NCI-H1417 treated with DMSO at 0.1 percent for 48 hours (cell line): ENCODE measurements at places on chromosomes 11 and 22.

- DNase-seq: no peak
These were observed 73.6 kb downstream of the CSTPP1 start for GRCh38 chr11:47010179-47010578.

- no peak for DNase-seq
These were observed 29.3 kb downstream of the RPL3 start for GRCh38 chr22:39289975-39290720.

DNA sequence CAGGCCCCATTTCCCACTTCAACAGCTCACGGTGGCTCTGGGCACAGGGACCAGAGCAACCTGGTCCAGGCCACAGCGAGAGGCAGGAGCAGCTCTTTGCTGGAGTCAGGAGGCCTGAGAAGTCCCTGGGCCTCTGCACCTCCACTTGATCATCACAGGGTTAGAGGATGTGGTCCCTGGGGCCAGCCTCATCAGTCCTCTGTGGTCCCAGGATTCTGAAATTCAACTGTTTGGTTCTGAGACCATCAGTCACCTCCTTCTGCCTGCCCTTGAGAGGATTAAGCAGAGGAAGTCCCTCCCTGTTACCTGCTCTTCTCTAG, 24.9 kb upstream of the CBX7 start:
- DNase-seq: no peak

DNA sequence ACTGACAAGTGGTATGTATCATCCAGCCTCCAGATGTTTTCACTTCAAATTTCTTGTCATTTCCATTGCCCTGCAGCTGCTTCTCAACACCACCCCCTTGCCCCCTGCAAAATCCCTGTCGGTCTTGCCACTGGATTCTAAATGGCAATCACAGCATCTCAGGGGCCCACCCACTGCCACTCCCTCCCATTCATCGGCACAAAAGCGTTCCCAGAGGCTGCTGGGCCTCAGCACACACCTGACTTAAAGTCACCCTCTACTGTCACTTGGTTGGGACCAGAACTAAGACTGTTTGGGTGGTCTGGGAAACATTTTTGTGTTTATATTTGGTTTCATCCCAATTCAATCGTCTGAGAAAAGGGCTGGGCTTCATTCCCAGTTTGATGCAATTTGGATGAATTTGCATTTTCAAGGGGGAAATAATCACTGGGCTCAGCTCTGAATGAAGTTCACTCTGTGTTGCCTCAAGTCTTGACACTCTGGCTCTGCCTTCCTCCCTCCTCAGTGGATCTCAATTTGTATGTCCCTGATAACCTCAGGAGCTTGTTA, 27.1 kb downstream of the SYT13 start:
- no peak for DNase-seq

- no peak for DNase-seq
These were observed 131.1 kb downstream of the RASSF10 start for GRCh38 chr11:13140028-13140870.

GRCh38 chr11:57131080-57131790, 50.5 kb upstream of the LRRC55 start:
- DNase-seq: no peak

- no peak for DNase-seq
These were observed 81.9 kb upstream of the CRTAM start for GRCh38 chr11:122756417-122756816.

DNA sequence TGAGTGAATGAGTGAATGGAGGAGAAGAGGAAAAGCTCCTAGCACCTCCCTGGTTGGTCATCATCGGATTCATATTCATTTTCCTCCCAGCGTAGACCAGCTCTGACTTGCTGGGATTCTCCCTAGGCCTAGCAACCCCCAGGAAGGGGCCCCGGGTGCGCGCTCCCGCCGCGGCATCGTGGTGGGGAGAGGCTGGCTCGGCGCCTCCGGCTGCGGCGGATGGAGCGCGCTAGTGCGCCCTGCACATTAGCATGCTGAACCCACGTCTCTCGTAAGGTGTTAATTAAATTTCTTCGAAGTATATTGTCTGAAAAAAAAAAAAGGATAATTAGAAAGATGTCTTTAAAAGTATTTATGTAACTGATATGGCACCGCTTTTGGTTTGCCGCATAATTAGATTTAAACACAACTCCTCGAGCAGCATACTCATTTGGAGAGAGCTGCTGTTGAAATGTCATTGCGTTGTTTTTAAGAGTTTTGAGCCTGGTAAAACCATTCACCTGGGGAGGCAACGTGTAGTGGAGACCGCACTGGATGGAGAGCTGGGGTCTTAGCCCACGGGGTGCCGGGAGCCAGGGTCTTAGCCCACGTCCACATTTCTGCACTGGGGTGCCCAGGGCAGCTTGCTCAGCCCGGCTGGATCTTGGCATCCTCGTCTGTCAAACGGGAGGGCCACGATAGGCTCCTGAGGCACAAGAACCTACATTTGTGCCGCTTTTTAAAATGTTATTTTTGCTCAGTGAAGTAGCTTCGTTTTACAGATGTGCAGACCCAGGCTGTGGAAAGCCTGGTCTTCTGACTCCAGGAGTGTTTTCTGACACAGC, 21.8 kb downstream of the MPPED1 start:
- DNase-seq: no peak

GRCh38 chr11:38884145-38884865, 2286.3 kb upstream of the RAG2 start:
- no peak for DNase-seq

- no peak for DNase-seq
These were observed 14.8 kb downstream of the FSHB start for GRCh38 chr11:30245621-30246020.

GRCh38 chr22:40022536-40023240, 27.9 kb downstream of the FAM83F start:
- DNase-seq: no peak

DNA sequence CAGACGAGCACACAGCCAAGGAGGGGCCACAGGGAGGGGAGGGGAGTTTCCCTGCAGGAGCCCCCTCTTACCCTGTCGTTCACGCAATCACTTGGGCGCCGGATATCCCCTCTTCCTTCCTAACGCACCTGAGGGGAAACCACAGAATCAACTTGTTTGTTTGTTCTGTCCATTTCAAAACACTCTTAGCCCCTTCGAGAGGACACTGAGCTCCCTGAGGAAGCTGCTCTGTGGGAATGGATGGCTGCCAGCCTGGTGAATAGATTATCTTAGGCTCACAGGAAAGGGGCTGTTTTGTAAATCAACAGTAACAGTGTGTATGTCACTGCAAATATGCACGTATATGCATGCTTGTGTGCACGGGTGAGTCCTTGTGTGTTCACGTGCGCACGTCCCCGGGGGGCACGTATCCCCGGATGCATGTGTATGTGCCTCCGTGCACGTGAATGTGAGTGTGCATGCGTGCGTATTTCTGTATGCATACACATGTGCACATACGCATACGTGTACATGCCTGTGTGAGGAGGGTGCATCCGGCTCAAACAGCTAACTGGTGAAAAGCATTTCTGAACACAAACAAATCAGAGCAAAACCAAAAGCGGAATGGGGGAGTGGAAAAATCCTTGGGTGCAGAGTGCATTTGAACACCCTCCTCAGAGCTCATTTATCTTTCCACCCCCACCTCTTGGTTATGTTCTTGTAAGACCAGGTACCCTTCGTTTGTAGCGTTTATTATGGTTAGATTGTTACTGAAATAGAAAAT, 7.2 kb downstream of the ARSA start:
- no peak for DNase-seq

DNA sequence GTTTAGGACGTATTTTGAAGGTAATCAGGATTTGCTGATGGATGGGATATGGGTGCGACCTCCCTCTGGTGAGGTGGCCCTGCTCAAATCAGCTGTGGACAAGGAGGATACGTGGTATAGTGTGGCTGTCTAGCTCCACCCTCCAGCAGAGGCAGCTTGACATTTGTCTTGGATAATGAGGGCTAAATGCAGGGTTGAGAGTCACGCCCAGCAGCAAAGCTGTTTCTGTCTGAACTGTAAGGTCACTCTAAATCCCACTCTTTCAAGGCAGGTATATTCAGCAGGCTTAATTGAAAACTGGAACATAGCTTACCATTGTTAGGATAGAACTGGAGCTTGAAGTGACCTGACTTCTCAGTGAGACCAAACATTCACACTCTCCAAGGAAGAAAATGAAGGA, 98.7 kb downstream of the SWAP70 start:
- no peak for DNase-seq

GRCh38 chr11:128726458-128727139, 32.7 kb downstream of the FLI1 start:
- no peak for DNase-seq

DNA sequence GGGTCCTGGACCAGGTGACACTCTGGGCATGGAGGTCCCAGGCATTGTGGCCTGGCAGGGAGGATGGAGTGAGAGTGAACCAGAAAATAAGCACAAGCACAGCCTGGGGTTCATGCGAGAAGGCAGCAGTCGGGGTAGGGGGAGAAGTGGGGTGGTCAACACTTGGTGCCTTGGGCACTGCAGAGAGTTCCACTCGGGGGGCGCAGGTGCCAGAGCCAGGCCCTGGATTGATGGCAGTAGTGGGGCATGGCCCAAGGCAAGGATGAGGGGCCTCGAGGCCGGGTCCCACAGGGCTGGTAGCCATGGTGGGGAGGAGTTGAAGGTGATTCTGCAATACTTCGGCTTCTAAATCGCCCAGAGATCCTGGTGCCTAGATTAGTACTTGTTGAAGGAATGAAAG, 372.9 kb downstream of the TBC1D22A start:
- no peak for DNase-seq

DNA sequence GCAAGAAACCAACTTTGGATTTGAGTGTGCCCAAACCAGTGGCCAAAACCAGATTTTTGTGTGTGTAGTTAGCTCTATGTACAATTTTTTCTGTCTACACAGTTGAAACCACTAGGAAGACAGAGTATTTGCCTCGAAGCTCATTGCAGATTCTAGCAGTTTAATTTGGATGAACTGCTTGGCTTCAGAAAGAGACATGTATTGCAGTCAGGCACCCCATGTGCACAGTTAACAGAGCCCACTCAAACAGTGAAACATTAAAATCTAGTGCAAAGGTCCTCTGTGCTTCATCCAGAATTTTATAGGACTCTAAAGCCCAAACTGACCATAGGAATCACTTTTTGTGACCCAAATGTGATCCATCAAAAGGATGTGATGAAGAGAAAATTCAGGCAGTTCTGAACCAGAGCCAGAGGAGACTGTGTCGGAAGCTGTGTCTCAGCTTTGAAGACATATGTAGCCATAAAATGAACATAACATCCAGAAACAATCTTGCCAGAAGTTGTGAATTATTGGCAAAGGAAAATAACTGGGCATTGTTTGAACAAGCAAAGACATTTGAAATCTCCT, 82.7 kb downstream of the PANX1 start:
- DNase-seq: no peak

DNA sequence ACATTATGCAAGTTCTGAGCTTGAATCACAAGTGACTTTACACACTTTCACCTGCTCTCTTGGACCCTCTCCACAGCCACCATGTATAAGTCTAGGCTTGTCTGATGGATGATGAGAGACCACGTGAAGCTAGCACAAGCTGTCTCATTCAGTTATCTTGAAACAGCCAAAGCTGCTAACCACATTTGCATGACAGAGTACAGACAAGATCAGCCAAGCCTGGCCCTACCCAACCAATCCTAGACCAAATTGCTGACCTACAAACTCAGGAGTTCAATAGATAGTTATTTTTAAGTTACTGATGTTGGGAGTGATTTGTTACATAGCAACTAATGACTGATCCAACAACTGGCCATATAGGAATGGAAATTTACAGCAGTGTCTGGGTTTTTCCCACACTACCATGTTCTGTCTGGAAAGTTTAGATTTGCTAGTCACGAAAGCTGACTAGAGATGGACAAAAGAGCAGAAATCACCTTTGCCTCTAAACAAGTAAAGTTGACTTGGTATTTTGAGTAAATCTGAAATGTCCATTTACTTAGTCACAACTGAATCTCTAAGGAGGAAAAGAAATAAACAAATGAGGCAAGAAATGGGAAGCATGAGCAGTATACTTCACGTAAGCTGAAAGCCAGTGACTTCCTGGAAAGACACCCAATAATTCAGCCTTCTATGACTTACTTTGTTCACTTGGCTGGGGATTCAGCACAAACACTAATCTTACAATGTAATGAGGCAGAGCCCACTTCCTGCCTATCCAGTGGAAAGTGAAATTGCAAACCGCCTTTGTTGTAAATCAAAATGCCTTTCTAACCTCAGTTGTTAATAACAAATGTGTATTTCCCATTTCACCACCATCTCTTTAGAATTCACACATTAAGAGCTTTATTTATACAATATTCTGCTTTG, 101.7 kb downstream of the FAM181B start:
- no peak for DNase-seq

- DNase-seq: no peak
These were observed 22.4 kb upstream of the APOBEC3A start for GRCh38 chr22:38935023-38935422.

DNA sequence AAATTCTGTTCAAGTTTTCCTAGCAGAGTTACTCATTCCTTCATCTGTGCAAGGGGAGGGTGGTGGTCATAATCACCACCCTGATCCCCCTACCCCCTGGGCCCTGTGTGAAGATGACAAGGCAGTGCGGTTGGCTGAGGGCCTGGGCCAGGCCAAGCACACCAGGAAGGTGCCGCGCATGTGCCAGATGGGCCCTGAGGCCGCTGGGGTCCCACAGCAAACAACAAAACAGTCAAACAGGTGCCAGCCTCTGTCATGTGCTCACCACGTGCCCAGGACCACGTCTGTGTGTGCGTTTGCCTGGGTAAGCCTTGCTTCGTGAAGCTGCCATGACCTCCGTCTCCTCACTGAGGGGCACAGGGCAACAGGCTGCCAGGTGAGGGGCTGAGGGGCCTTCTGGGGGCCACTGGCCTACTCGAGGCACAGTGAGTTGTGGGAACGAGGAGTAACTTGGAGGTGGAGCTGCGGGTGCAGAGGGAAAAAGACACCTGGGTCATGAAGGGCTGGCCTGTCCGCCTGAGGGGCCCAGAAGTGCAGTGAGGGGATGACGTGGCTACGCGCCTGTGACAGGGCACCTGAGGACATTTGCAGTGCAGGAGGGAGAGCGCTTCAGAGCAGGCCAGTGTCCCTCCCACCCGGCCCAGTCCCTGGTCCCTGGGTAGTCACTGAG, 25.8 kb downstream of the RSPH14 start:
- DNase-seq: no peak

- DNase-seq: no peak
These were observed 40.0 kb downstream of the NEU3 start for GRCh38 chr11:75028724-75029123.

DNA sequence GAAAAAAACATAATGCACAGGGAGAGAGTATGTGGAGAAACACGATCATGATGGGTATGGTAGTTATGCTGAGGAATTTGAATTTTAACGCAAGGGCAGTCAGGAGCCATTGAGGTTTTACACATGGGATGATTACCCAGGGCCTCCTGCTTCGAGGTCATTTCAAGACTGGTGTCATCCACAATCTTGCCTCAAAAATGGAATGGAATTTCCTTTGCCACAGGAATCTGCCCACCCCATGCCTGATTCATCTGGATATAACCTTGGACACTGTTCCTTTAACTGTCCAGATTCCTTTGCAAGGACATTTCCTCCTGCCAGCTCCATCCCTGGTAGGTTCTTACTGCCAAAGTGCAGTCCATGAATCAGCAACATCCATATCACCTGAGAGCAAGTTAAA, 655.9 kb upstream of the TENM4 start:
- no peak for DNase-seq
